ENCODE measurements at places on chromosomes 4 and X. TPM values are rescaled to one million over a fixed set of nuclear protein-coding genes. Genes with fewer than 3 reads are reported as not detected.

DNA sequence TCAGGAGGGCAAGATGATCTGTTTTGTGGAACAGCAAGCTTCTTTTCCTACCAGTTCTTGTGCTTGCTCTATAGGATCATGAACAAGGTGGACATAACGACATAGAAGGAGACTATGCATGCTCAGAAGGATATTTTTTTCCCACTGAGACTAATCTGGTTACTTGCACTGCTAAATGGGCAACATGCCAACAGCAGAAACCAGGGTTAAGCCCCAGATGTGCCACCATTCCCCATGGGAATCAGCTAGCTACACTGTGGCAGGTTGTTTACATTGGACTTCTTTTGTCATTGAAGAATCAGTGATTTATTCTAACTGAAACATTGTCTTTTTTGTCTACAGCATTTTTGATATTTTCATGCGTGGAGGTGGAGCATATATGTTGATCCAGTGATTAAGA, 165.6 kb downstream of the C4orf33 start:
- no peak for DNase-seq

DNA sequence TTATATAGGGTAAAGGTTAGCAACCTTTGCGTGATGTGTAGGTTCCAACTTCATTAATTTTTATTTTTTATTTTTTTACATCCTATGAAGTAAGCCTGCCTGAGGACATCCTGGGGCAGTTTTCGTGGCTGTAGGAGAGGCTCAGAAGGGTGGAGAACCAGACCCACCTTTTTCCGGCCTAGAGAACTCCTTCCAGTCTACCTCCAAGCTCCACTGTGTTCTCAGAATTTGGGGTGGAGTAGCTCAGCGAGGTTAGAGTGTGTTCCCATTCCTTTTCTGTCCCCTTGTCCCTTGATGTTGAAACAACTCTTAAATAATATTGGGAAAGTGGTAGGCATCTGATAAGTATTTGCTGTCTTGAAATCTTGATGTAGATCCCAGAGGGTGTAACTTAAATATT, 32.4 kb downstream of the MTHFD2L start:
- no peak for DNase-seq

Gene ANK2
- total RNA-seq: 68.4 TPM

Gene EFHC2
- total RNA-seq: 2.9 TPM

Gene CT45A10
- total RNA-seq: not detected

GRCh38 chrX:49701933-49702332, 6.1 kb upstream of the PAGE1 start:
- DNase-seq: no peak

- no peak for DNase-seq
Observed at GRCh38 chr4:13970349-13970748, 342.8 kb upstream of the BOD1L1 start.

DNA sequence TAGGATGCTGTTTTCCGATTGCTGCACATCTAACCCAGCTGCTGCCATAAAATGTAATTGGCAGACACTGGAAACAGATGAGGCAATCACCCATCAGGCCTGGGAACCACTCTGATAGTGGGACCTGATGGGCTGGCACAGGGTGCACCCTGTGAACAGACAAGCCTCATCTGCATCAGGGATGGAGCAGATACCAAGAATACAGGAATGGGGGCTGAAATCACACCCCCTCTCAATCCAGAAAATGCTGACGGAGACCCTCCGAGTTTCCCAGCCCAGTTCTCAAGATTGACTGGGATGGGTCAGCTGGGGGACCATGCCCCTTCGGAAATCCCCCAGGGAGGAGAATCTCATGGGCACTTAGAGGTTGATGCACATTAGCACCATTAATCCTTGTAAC, 28.8 kb upstream of the PPP2R2C start:
- no peak for DNase-seq

Gene SSX2B
- not detected for total RNA-seq

DNA sequence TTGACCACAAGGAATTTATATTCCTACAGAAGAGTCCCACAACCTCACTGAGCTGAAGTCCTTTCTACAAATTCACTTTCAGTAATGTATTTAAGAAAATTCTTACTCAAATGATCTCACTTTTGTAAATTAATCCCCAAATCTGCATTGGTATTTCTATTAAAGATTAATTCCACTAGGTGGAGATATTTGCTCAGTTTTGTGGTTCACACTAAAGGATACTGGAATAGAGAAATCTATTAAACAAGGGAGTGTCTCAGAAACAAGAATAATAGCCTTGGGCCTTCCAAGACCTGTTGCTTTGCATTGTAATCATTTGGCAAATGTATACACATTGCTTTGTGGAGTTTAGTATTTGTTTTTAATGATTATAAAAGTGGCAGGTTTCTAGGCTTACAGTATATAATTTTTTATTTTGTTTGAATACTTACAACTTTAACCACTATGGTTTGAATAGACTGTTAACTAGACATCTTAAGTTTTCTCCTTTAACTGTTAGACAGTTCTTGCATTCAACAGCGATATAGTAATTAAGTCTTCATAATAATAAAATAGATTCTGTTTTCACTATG, 25.9 kb downstream of the CFAP299 start:
- DNase-seq: no peak

Gene RASGEF1B
- total RNA-seq: 5.8 TPM

- DNase-seq: peak; percentile 62
Observed at GRCh38 chr4:15003891-15004738, 1.8 kb downstream of the CPEB2 start.

DNA sequence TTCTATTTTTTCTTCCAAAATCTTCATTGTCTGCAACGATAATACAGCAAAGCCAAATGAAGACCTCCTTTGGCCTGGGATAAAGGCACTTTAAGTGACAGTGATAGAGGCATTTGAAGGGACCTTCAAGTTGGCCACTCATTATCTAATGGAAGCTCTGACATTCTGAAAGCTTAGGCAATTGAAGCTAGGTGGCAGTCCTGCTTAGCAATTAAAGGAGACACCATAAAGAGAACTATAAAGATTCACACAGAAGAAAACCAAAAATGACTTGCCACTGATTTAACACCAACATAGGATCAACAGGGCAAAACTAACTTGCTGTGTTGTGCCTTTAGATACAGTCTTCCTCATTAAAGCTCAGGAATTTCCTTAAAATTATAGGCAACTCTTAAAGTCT, 103.3 kb upstream of the TSPAN7 start:
- DNase-seq: no peak

DNA sequence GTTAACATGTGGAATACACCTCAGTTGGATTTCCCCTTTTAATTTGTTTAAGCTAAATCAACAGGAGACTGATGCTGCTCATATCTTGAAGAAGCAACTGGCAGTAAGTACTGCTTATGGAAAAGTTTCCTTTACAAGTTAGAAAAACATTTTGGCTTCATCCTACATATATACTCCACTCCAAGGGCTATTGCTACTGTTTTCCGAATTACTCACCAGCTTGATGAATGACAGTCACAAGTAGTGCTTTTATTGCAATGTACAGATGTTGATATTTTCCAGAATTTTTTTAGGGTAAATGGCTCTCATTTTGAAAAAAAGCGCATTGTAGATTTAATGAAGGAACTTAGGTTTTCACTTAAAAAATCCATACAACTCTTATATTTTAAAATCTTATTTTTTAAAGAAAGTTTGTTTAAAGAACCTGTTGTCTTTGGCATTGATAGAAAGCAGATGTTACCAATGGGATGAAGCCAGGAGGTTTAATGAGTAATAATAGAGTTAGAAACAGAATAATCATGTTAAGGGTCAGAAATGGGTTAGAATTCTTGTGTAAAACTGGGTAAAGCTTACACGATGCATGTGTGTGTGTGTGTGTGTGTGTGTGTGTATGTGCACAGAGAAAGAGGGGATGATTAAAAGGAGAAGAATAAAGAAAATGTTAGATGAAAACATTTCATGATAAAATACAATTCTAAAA, 272.9 kb downstream of the CFAP299 start:
- no peak for DNase-seq

- peak; percentile 83 for DNase-seq
Observed at GRCh38 chr4:13656569-13657405, 29.3 kb upstream of the BOD1L1 start.

Gene ARX
- not detected for total RNA-seq

GRCh38 chr4:186642530-186642929, 81.1 kb downstream of the FAT1 start:
- no peak for DNase-seq

Gene BRS3
- total RNA-seq: not detected

- no peak for DNase-seq
Observed at GRCh38 chrX:43065978-43066377, 288.0 kb upstream of the PPP1R2C start.

DNA sequence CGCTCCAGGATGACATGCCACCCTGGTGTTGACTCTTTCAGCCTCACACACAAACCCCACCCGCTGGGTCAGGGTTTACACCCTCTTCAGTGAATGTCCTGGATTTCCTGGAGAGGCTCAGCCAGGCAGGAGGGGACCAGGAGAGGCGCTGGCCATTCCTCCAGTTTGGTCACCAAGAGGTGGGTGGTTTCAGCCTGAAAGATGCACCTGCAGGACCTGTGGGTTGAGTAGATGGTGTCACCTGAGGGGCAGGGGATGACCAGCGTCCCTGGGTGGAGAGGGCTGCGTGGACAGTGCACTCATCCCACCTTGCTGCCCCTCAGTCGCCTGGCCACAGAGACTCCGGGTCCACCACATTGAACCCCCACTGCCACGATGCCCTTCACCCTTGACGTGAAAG, 179.7 kb downstream of the ASMT start:
- no peak for DNase-seq

GRCh38 chr4:98466868-98467599, 191.4 kb downstream of the TSPAN5 start:
- DNase-seq: no peak

Gene NR3C2
- 0.88 TPM for total RNA-seq

Gene TAF1
- 25.0 TPM for total RNA-seq

Gene PPARGC1A
- total RNA-seq: 2.5 TPM

Gene GAGE13
- not detected for total RNA-seq

DNA sequence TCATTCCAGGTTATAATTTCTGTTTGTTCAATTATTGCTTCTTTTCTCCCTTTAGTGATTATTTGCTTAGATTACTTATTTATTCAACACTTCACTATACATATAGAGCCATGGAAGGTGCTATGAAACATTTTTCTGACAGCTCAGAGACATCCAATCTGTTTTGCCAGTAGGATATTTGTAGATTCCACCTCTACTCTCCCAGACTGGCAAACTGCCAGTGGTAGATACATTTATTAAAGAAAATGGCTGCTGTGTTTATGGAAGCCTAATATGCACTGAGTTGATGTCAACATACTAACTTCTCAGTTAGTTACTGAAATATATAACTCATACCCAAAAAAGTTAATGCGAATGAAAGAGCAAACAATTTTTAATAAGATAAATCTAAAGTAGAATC, 348.6 kb downstream of the TRAM1L1 start:
- DNase-seq: no peak

GRCh38 chr4:23161787-23162186, 469.1 kb downstream of the GBA3 start:
- no peak for DNase-seq

Gene STARD8
- total RNA-seq: 1.5 TPM

DNA sequence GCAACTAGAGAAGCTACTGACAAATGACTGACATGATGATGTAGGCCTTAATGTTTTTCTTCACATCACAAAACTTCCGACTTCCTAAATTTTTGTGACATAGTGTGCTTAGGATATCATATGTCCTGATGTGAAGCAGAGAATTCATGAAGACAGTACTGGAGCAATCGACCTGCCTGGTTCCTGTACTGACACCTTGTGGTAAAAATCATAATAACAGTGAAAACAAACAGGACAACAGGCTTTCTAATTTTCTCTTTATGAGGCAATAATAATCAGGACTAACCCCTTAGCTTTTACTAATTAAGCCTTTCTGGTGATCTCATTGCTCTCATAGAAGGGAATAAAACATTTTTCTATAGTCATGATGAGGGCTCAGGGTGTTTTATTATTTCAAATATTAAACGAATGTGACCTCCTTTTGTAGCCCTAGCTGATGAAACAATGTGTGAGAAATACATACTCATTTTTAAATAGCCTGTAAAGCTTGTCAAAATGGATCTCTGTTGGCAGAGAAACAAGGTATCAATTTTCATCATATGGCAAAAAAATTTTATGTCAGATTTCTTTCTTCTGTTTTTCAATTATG, 158.4 kb downstream of the TENT5D start:
- peak; percentile 71 for DNase-seq

DNA sequence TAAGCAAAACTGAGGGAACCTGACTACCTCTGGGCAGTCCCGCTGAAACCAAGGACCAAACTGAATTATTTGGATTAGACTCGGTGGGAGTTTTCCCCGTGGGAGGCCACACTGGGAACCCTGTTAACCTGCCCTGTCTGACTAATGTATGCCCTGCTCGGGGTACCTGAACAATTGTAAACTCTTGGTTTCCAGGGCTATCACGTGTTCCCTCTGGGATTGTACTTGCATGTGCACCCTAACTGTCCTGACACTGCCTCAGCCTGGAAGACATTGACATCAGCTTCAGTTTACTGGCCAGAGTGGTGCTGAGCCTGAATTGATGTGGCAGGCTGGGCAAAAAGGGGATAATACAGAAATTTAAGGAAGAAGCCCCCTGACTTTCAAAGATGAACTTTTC, 20.1 kb upstream of the ZNF41 start:
- DNase-seq: no peak
